ENCODE measurements at places on chromosomes 6 and 20.

- DNase-seq, result no peak
Observed at GRCh38 chr6:46134216-46134615, 4.4 kb downstream of the ENPP4 start.

- DNase-seq, result no peak
Observed at GRCh38 chr6:44071670-44072451, 55.4 kb downstream of the MRPL14 start.

DNA sequence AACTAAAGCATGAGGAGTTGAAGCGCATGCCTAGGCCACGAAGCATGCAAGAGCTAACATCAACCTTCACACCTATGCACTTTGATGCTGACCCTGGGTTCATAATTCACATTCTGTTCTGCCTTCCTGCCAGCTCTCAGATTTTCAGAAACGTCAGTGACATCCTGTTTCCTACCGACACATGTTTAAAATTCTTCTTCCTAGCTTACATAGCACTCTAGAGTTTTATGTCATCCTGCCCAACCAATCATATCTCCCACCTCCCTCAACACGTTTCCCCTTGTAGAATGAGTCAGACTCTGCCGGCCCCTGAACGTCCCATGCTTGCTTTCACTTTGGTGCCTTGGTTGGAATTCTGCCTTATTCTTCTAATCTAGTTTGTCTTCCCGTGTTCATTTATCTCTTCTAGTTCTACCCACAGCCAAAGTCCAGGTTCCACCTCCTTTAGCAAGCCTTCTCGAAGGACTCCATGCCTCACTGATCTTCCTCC lies 97.2 kb upstream of the MAP7 start:
- DNase-seq, result no peak

- DNase-seq, result peak; percentile 12
Observed at GRCh38 chr6:116010790-116011401, 49.8 kb downstream of the FRK start.

GRCh38 chr20:57898332-57898731 lies 188.5 kb upstream of the PMEPA1 start:
- DNase-seq, result no peak

- no peak for DNase-seq
Observed at GRCh38 chr6:21078497-21078896, 515.1 kb upstream of the SOX4 start.

GRCh38 chr6:38504996-38505395 lies 134.7 kb downstream of the BTBD9 start:
- DNase-seq, result no peak

- DNase-seq, result no peak
Observed at GRCh38 chr6:138692058-138692977, 81.3 kb upstream of the CCDC28A start.
